T47D (cell line): ENCODE measurements at places on chromosomes 1 and 21.
A peak's percentile ranks its signal among the peaks of the same experiment; 100 is the strongest.

GRCh38 chr1:226882631-226883409, 12.4 kb downstream of the PSEN2 start:
- no peak for DNase-seq

- DNase-seq: no peak
Observed at GRCh38 chr1:230578616-230579015, 63.7 kb upstream of the COG2 start.

GRCh38 chr1:217924924-217925323, 293.8 kb downstream of the SPATA17 start:
- DNase-seq: no peak

DNA sequence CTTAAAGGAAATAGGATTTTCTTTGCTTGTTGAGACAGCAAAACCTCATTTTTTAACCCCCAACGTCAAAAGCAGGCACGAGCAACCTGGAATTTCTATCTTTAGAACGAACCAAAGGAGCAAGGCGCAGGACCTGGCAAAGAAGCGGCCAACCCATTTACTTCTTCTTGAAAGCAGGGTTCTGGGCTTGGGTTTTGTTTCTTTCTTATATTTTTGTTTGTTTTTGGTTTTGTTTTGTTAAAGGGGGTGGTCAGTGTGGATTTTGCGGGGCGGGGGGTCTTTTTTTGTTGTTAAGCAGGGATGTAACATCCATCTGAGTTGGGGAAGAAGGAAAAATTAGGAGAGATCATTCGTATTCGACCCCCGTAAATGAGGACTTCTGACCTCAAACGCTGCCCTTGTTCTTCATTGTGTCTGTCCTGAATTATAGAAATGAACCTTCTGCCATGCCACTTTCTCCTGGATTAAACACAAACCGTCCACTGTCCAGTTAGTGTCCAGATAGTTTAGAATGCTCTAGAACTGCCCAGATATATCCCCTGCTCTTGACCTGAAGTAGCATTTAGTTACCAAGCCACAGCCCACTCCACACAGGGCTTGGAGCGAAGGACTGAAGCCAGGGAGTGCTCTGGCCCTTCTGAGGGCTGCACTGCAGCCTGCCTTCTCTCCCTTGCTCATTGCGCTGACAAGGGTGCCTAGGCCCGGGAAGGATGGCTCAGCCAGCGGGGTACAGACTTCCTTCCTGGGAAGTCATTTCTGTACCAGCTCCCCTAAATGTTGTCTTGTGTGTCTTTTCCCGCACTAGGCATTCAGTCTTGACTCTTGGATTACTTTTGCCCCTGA, 909 bp upstream of the APP start:
- no peak for DNase-seq

DNA sequence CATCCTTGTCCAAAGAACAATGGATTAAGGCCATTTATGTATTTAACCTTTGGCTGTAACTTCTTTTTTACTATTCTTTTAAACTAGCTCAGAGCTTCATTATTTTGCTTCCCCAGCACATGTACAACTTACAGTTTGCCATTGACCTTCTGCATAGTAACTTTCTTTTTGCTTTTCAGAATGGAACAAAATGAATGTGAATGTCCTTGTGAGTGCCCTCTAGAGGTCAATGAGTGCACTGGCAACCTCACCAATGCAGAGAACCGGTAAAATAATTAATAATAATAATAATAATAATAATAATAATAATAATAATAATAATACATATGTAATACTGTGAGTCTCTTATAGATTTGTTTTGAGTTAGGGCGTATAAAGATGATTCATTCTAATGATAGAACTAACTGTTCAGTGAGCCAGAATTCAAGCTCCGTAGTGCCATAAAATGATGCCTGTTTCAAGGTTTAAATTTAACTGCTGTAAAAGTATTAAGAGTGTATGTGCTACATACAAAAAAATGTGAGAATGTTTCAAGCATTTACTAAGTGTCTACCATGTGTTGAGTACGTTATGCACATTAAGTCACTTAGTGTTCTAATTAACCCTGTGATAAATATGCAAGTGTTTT, 69.0 kb upstream of the RAVER2 start:
- DNase-seq: peak; percentile 30

DNA sequence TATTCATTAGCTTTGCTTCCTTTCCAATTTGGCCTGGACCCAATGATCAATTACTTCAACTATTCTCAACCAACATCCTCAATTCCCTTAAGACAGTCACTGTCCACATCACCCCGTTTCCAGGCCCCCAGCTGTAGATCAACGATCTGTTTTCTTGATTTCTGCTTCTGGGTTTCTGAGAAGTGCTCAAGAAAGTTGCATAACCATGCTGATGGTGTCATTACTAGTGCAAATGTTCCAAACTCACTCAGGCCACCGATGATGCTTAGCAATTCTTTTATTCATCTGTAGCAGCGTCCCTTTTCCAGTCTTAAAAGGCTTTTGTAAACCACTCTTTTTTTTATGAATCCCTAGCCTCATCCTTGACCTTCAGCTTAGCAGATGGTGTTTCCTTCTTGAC, 155.8 kb upstream of the PTGFR start:
- DNase-seq: no peak

- no peak for DNase-seq
Observed at GRCh38 chr1:163346326-163346870, 24.6 kb downstream of the NUF2 start.

DNA sequence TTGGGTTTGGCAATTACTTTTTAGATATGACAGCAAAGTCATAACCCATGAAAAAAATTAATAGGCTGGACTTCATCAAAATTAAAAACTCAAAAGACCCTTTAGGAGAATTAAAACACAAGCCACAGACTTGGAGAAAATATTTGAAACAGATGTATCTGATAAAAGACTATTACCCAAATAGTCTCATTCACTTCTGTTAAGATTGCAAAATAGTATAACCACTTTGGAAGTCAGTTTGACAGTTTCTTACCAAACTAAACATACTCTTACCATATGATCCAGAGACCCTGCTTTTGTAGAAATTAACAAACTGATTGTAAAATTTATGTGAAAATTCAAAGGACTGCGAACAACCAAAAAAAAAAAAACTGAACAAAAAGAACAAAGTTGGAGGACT, 32.5 kb upstream of the SLC44A3 start:
- no peak for DNase-seq

DNA sequence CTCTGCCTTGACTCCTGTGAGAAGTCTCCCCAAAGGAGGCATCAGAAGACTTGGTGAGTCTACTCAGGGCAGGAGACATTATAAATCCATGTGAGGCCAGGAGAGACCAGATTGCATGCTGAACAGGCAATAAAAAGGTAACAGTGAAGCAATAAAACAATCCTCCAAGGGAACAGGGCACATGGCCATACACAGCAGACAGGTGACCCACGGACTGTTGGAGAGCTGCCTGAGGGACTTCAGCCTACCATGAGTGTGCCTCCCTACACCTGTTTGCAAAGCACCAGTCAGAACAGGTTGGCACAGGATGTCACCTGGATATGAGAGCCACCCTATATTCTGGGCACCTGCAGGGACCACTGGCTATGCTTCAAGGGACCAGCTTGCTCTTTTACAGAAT, 67.6 kb downstream of the MAB21L3 start:
- no peak for DNase-seq

GRCh38 chr1:58721247-58721820, 21.5 kb upstream of the MYSM1 start:
- no peak for DNase-seq

GRCh38 chr1:25795211-25795610, 4.8 kb upstream of the SELENON start:
- DNase-seq: no peak

GRCh38 chr1:190168893-190169280, 308.8 kb downstream of the BRINP3 start:
- peak; percentile 22 for DNase-seq

- DNase-seq: no peak
Observed at GRCh38 chr1:231729544-231729943, 103.0 kb downstream of the DISC1 start.

- DNase-seq: no peak
Observed at GRCh38 chr1:40841602-40842001, 20.6 kb downstream of the CITED4 start.

GRCh38 chr1:58882322-58882948, 98.6 kb upstream of the JUN start:
- no peak for DNase-seq

- no peak for DNase-seq
Observed at GRCh38 chr1:219541946-219542345, 71.0 kb downstream of the ZC3H11B start.

DNA sequence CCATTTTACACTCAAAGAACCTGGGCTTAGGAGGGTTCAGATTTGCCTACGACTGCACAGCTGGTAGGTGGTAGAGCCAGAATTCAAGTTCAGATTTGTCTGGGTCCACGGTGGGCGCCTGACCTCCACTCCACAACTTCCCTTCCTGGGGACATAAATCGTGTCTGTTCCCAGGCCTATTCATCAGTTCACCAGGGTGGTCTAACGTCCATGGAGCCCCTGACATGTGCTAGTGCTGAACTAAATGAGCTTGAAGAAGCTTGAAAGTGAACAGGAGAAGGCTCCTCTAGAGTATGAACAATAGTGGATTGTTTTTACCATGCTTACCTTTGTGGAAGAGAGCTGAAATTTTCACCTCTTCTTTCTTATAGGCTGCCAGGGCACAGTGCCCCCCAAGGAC, 32.5 kb upstream of the KIF1B start:
- DNase-seq: no peak

DNA sequence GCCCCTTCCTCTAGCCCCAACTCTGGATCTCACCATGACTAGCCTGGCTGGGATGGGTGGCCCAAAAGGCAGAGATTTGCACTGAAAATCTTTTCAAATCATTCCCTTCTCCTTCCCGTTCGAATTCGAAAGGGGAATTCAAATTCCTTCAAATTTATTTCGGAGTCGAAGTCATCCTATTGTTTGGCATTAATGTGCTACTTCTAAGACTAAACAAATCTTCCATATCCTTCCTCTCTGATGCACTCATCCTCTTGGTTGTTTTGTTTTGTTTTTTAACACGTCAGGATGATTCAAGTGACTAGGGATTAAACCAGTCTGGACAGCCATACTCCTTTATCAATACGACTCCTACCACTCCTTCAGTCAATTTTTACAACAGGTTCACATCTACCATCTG, 95.5 kb upstream of the SGIP1 start:
- DNase-seq: no peak

DNA sequence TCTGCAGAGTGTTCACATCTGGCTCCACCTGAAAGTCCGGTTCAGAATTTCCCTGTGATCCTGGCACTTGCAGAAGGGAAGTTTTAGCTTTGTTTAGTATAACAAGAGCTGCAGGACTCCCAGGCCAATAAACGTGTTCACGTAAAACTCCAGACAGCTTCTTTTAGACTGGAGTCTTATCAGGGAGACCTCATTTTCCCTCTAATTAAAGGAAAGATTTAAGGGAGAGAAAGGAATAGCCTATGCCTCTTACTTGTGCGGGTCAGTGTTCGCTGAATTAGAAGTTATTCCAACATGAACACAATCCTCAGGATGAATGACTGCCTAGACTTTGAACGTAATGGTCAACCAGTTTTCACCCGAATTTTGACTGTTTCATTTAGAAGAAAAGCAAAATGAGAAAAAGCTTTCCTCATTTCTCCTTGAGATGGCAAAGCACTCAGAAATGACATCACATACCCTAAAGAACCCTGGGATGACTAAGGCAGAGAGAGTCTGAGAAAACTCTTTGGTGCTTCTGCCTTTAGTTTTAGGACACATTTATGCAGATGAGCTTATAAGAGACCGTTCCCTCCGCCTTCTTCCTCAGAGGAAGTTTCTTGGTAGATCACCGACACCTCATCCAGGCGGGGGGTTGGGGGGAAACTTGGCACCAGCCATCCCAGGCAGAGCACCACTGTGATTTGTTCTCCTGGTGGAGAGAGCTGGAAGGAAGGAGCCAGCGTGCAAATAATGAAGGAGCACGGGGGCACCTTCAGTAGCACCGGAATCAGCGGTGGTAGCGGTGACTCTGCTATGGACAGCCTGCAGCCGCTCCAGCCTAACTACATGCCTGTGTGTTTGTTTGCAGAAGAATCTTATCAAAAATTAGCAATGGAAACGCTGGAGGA, 202.1 kb upstream of the SGIP1 start:
- no peak for DNase-seq

DNA sequence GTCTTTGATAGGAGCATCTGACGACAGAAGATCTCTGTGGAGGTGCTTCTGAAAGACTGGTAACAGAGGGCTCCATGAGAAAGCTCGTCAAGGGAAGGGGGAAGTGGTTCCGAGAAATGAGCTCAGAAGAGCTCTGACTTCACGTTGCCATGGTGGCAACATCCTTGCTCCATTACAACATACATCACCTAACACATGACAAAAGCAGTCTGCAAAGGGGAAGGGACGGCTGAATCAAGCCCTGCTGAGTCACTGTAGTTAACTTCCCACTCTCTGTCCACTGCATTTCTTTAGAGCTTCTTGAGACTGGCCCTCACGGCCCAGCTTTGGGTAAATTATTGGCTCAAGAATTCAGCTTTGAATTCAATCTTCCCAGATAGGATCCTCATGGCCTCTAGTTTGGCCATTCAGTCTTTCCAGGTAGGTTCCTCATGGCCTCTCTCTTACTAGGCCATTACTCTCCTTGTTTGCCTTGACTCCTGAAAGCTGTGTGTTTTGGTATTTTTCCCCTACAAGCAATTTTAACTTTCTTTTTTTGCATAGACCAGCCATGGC, 88.0 kb upstream of the ZNF648 start:
- DNase-seq: no peak

DNA sequence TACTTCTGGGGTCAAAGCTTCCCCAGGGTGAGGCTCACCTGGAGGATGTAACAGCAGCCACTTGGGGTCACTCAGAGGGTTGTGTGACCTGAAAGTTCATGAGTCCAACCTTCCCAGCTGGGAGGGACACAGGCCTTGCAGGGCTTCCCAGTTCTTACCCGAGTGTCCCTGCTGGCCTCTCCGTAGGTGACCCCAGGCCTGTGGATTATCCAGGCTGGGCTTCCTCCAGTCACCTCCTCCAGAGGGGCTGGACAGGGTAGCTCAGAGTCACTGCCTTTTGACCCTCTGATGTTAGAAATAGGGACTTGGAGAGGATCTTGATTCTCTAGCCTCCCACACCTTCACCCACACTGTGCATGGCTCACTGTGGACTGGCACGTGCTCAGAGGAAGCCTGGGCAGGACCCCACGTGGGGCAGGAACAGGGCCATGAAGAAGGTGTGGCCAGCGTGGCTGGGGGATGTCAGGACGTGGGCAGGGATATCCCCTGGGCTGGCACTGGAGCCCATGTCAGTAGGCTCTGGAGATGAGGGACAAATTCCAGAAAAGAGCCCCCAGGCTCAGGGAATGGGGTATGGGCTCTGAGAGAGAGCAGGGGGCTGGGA, 131.8 kb downstream of the ACTL8 start:
- DNase-seq: no peak

GRCh38 chr1:229062135-229062534, 208.8 kb upstream of the RAB4A start:
- DNase-seq: no peak

- DNase-seq: no peak
Observed at GRCh38 chr1:40690771-40691537, 550 bp upstream of the NFYC start.

DNA sequence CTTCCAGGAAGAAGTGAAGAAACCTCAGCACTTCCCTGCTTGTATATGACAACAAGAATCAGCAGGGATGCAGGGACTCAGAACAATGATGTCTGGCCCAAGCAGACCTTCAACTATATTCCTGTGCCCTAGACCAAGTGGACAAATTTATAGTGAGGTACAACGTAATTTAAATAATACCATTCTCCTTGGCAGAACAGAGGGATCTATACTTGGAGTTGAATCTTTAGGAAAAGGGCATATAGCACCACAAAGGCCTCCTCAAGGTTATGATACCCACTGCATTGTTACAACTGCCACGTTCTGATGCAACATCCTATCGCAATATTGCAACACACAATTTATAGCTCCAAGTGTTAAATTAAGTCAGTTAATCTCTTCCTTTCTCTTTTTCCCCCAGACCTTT, 29.1 kb upstream of the GFI1 start:
- no peak for DNase-seq
